ENCODE measurements at places on chromosomes 4 and X.

DNA sequence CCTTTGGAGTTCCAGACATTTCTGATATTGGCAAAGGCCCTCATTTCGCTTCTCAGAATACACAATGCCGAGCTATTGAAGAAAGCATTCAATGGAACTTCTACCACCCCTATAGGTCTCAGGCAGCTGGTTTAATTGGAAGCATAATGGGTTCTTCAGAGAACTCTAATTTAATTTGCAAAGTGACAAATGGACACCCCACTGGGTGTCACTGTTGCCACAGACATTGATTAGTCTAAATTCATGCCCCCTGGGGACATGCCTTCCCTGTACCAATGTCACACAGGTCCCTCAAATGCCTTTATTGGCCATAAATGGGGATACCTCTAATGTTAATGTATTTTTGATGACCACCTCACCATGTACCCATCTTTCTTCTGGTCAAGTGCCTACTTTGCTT, 22.9 kb upstream of the TMEM255A start:
- H3K36me3 ChIP-seq = no peaks in the 10 kb centered on the region
- H3K27ac ChIP-seq = no peak overlapping the region
- no peak for DNase-seq
- H3K4me1 ChIP-seq = no peaks in the 10 kb centered on the region
- no peak overlapping the region for H3K4me3 ChIP-seq

DNA sequence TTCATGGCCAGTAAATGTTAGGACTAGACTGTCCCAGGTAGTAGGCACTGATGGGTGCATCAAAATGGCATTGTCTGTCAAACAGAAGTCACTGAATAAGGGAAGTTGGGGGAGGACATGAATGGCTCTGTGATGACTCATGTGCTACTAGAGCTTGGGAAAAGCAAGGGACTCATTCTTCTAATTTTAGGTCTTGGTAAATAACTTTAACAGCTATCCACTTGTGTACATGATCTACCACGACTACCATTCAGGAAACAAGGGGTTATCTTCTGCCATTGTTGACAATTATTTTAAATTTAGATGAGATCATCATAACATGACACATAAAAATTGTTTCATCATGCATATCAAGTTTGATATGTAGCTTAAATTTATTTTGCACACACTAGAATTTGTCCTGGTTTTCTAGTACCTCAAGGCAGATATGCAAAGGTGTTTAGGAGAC, 6.3 kb downstream of the AREG start:
- DNase-seq = no peak
- H3K27me3 ChIP-seq = no peaks in the 10 kb centered on the region
- no peak overlapping the region for H3K4me3 ChIP-seq

GRCh38 chr4:3745886-3746656, 20.1 kb upstream of the ADRA2C start:
- peaks cover 58% of the 10 kb centered on the region for H3K27me3 ChIP-seq
- H3K27ac ChIP-seq = no peak overlapping the region
- no peaks in the 10 kb centered on the region for H3K4me1 ChIP-seq
- H3K4me3 ChIP-seq = no peak overlapping the region

DNA sequence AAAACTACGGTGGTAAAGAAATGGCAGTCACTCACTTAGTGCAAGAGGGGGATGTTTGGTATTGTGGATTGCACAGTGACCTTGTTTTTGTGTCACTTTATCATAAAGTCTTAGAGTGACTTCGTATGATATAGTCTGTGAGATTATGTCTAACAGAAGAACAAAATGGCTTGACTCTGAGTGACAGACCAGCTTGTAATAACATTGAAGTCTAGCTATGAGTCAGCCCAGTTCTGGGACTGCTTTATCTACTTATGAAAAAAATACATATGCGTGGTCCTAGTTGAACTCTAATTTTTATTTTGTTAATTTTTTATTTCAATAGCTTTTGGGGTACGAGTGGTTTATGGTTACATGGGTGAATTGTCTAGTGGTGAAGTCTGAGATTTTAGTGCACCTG, 20.0 kb downstream of the DCLK2 start:
- no peak overlapping the region for H3K4me3 ChIP-seq
- H3K27ac ChIP-seq = no peak overlapping the region
- DNase-seq = no peak

- no peaks in the 10 kb centered on the region for H3K36me3 ChIP-seq
- peak overlapping the region; percentile 53 for H3K27ac ChIP-seq
- H3K4me1 ChIP-seq = peaks cover 12% of the 10 kb centered on the region
- H3K4me3 ChIP-seq = no peak overlapping the region
These were observed 87.7 kb upstream of the EFHC2 start for GRCh38 chrX:44431194-44431593.

Data from RWPE2 (cell line).